ENCODE measurements at places on chromosomes 5 and 9.

DNA sequence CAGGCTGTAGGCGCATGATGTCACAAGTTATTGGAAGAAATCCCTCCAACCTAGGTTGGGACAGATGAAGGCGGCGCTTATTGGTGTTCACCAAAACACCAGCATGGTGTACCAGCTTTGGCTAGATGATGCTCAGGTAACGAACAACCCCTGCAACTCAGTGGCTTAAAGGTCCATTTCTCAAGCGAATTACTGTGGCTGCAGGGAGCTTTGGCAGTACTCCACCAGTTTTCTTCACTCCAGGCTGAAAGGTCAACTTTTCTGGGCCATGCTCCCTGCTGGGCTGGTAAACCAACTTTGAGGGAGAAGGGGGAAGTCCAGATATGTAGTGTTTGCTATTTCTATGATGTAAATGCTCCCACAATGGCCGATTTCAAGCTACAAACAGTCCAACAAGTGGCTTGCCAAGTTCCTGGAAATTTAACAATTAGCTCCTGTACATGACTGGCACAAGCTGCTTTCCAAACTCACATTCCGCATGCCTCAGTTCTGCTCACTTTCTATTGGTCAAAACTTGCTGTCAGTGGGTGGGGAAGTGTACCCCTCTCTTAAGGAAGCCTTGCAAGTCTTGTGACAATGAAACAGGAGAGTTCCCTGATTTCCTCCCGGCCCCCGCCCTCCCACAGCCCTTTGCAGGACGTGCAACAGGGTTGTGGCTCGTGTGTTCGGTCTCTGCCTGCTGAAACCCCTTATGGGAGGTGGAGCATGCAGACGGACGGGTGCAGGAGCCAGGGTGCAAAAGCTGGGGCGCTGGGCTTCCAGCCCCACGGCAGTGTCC is 588 bp upstream of the ZBED3 start:
- no peak for DNase-seq

- DNase-seq, result no peak
Observed at GRCh38 chr5:93585041-93585766, 2.2 kb downstream of the NR2F1 start.

- no peak for DNase-seq
Observed at GRCh38 chr9:78118742-78119473, 87.3 kb upstream of the GNAQ start.

- DNase-seq, result no peak
Observed at GRCh38 chr9:74963056-74963455, 10.3 kb upstream of the C9orf40 start.

- no peak for DNase-seq
Observed at GRCh38 chr5:92886751-92887150, 694.3 kb downstream of the NR2F1-AS1 start.

All from activated T-cell treated with anti-CD3 and anti-CD28 coated beads for 48 hours (primary cell).